HT1080 (cell line): ENCODE measurements at places on chromosomes 6 and 20. TPM values are rescaled to one million over a fixed set of nuclear protein-coding genes. Genes with fewer than 3 reads are reported as not detected.

TNXB gene
- 0.10 and 0.37 TPM in 2 replicates for total RNA-seq

ABHD16A gene
- 21.6 and 26.5 TPM in 2 replicates for total RNA-seq

GTSF1L gene
- total RNA-seq: not detected in 2 replicates

FANCE gene
- 15.5 and 16.0 TPM in 2 replicates for total RNA-seq

DEFB129 gene
- not detected in 2 replicates for total RNA-seq

DNA sequence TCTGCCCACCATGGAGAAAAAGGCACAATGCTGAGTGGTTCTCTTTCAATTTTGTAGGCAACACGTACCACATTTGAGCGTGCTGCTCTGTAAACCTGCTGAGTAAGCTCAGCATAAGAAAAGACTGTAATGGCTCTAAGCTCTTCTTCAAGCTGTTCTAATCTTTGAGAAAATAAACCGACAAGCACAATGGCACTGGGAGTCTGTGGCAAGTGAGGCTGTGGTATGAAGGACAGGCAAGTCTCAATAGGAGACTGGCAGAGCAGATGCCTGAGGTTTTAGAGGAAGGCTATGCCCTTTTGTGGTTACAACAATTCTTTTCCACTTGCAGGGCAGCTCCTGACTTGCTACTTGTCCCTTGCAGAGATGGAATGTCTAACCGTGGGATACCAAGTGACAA is 136.7 kb upstream of the EXOC2 start:
- DNase-seq: no peak

GRCh38 chr6:167053895-167054530 is 54.8 kb downstream of the CEP43 start:
- no peak for DNase-seq

DNA sequence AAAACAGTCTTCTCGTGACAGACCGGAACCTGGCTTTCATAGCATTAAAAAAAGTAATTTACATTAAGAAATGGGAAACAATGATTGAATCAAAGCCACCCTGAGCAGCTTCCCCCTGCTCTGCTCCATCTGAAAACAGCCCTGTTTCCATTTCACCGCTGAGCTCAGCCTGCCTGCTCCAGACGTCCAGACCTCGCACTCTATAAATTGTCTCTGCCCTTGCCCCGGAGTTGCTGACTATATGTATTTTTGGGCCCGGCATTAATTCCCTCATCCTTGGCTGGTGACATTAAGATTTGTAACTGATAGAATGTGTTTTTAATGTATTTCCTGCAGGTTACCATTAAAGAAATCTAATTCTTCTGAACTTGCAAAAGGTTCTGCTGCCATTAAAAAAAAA is 22.7 kb upstream of the TCP11 start:
- no peak for DNase-seq

GRCh38 chr20:46541229-46541935 is 9.1 kb downstream of the OCSTAMP start:
- no peak for DNase-seq

DNA sequence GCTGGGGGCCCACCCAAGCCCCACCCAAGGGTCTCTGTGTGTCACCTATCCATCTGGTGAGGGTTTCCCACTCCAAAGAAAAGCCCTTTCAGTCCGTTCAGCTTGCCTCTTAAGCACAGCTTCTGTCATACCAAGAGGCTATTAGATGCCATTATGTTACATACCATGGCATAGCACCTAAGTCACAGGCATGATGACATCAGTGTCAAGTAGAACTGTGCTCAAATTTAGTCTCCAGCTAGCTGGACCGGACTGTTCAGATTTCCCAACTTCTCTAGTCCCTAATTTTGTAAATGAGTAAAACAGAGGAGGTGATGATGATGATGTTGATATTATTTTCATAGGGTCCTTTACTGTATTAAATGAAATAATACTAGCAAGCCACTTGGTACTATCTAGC is 19.2 kb upstream of the PLEKHG1 start:
- no peak for DNase-seq

GRCh38 chr6:39361657-39362486 is 39.4 kb upstream of the KCNK16 start:
- peak; percentile 55 for DNase-seq

DNA sequence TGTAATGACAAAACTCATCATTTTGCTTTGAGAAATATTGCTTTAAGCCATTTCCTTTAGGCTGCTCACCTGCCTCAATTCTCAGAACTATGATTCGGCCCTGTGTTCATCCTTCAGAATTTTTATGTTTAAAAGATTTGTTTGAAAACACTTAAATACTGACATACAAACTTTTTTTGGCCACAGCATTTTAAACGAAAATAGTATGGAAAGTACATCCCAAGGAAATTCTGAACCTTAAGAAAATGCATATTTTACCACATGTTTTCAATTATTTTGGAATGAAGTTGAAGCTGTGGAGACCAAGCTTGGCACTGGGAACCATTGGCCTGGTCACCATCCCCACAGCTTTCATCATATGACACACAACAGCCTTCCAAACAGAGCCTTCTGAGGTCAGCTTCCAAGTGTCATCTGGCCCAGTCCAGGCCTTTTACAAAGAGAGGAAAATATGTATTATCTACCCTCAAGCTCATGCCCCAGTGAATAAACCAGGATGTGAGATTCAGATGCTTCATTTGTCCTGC is 83.3 kb downstream of the SOD2 start:
- no peak for DNase-seq

GRCh38 chr20:49986049-49986448 is 3.3 kb downstream of the SNAI1 start:
- DNase-seq: no peak

GRCh38 chr6:142692942-142693341 is 252.0 kb downstream of the HIVEP2 start:
- DNase-seq: peak; percentile 90

DNA sequence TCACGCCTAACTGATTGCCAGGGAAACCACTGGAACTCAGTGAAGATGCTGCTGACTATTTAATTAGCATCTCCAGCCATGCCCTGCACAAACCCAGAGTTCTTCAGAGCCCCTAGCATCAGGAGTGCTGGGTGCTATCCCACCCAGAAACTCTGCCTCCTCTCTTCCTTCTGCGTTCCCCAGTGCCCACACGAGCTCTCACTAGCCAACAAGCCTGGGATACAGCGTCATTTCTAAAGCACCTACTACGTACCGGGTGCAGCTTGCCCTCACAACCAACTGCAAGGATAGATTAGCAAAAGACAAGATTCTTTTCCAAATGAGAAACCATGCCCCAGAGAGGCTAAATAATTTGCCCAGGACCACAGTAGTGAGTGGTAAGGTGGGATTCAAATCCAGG is 105.2 kb upstream of the FOXP4 start:
- DNase-seq: no peak

DNA sequence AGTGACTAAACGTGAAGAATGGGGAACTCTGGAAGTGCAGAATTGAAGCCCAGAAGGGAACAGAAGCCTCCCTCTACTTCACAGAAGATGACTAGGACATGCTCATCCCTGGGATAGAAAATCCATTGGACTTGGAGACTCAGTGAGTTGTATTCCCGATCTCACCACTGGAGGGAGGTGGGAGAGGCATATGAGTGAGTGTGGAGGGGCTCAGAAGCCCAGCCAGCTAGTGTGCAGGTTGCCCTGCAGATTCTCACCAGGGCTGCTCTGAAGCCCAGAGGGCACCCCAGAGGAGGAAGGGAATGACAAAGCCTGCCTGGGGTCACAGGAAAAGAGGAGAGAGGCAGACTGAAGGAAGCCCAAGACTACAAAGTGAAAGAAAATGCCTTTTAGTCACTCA is 42.1 kb upstream of the HLA-E start:
- peak; percentile 47 for DNase-seq

- no peak for DNase-seq
These were observed 11.6 kb downstream of the PTPRT start for GRCh38 chr20:43178080-43178479.
